Stimulated activated CD4-positive, alpha-beta T cell treated with anti-CD3 and anti-CD28 coated beads, Interleukin-1b, Interleukin-23, amount 100 ng/mL, for 1 hour (primary cell): ENCODE measurements at places on chromosomes 13 and 19.

GRCh38 chr19:33756177-33756576 is 40.5 kb upstream of the KCTD15 start:
- DNase-seq, result no peak

DNA sequence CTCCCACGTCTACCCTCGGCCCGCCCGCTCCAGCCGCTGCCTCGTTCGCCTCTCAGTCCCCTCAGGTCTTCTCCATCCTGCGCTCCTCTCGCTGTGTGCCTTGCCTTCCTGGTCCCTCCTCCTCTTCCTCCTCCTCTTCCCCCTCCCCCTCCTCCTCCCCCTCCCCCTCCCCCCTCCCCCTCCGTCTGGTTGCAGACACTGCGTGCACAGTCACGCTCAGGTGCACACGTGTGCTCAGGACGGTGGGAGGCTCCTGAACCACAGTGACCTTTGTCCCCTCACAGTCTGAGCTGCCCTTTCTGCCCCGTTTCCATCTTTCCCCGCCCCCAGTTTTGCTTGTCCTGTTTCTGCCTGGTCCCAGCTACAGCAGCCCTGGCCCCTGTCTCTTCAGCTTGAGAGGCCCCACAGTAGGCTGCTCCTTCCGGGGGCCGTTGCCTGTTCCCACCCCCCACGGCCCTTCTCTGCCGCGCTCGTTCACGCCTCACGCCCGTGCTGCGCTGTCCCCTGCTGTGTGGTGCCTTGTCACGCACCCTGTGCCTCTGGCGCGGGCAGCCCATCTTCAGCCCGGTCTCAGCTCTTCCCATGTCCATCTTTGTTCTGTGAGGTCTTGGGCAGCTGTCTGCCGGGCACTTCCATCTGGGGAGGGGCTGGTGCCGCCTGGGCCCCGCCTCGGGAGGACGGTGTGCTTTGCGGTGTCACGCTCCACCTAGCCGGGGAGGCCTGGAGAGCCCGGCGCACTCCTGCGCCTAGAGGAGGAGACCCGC is 13.8 kb upstream of the RPS15 start:
- no peak for DNase-seq

DNA sequence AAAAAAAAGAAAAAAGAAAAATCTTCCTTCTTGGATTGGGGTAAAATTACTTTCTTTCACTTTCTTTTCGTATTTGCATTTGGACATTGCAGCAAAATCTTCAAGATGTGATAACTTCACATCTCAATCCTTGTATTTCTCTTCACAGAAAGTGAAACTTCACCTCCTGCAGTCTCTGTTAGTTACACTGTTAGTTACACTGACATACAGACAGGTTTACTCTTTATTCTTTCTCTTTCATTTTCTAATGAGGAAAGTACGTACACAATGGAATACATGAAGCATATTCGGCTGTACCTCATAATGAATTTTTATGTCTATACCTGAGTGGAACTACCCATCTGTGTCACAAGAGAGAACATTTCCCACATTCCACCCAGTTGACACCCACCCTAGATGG is 459.1 kb upstream of the GPC6 start:
- no peak for DNase-seq

DNA sequence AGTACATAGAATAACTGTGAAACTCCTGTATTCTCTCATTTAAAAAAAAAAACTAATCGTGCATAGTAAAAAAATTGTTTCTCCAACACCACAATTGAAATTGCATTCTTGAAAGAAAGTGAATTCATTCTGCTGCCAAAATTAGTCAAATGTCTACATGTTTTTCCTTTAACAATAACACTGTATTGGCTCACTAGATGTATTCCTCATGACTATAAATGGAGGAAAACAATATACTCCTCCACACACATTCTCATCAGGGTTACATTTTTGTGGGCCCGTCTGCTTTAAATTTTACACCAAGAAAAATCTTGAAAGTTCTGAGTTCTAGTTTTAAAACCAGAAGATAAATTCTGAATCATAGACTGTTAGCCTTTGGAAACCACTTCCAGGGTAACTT is 233.6 kb downstream of the KLF12 start:
- no peak for DNase-seq

DNA sequence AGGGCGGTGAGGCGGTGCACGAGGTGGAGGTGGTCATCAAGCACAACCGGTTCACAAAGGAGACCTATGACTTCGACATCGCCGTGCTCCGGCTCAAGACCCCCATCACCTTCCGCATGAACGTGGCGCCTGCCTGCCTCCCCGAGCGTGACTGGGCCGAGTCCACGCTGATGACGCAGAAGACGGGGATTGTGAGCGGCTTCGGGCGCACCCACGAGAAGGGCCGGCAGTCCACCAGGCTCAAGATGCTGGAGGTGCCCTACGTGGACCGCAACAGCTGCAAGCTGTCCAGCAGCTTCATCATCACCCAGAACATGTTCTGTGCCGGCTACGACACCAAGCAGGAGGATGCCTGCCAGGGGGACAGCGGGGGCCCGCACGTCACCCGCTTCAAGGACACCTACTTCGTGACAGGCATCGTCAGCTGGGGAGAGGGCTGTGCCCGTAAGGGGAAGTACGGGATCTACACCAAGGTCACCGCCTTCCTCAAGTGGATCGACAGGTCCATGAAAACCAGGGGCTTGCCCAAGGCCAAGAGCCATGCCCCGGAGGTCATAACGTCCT is 9.4 kb upstream of the PROZ start:
- no peak for DNase-seq
